ENCODE measurements at places on chromosomes 4 and X. TPM values are rescaled to one million over a fixed set of nuclear protein-coding genes. Genes with fewer than 3 reads are reported as not detected.

- DNase-seq = no peak
Measured at GRCh38 chrX:70437921-70438665, 6.5 kb upstream of the DLG3 start.

- DNase-seq = no peak
Measured at GRCh38 chrX:124619710-124620109, 273.3 kb downstream of the SH2D1A start.

- DNase-seq = no peak
Measured at GRCh38 chr4:3285558-3286334, 7.1 kb upstream of the RGS12 start.

- peak; percentile 41 for DNase-seq
Measured at GRCh38 chr4:124641715-124642381, 70.7 kb downstream of the ANKRD50 start.

- DNase-seq = no peak
Measured at GRCh38 chrX:50726296-50726695, 87.7 kb downstream of the SHROOM4 start.

- DNase-seq = no peak
Measured at GRCh38 chr4:94334476-94334875, 8.2 kb downstream of the HPGDS start.

DNA sequence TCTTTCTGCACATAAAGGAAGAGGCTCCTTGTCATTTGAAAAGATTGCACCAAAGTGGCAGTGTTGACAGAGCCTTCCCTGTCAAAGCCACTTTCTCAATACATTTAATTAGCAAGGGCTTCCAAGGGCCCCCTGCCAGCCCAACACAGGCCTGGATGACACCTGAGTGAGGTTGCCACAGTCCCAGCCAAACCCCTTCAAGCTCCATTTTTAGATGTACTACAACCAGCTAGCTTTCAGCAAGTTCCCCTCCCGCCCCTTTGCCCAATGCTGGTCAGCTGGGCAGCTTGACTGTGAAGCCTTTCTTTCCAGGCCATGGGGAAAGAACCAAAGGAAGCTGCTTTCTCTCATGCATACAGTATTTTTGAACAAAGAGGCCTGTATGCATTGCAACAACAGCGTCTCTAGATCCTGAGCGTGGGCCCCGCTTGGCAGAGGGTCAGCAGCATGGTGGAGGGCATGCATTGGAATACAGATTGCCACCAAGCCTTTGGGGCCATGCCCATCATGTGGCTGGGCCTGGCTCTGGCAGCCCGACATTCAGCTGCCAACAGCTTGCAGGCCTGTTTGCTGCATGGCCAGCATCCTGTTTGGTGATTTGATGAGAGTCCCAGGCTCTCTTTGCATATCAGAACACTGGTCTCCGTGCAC is 261.1 kb upstream of the GATB start:
- no peak for DNase-seq

- DNase-seq = no peak
Measured at GRCh38 chr4:168839758-168840391, 170.2 kb downstream of the CBR4 start.

Gene CXCL8
- polyA plus RNA-seq = not detected

Gene CAPN6
- polyA plus RNA-seq = 22.8 TPM

Gene FDCSP
- 0.56 TPM for polyA plus RNA-seq
